Skin of body (tissue), 3 donors: ENCODE measurements at places on chromosomes 4 and X. TPM values are rescaled to one million over a fixed set of nuclear protein-coding genes. Genes with fewer than 3 reads are reported as not detected.

The ARSJ gene
- 11.6 TPM for total RNA-seq

The FAT1 gene
- total RNA-seq: 171 TPM

The DAPP1 gene
- total RNA-seq: 27.6 TPM

The CXCL10 gene
- total RNA-seq: 1.7 TPM

The FUNDC2 gene
- total RNA-seq: 32.3 TPM

The EREG gene
- 23.4 TPM for total RNA-seq

The XAGE2 gene
- 0.69 TPM for total RNA-seq

The GLRB gene
- 2.4 TPM for total RNA-seq

The UCP1 gene
- total RNA-seq: 1.7 TPM

The ATP2B3 gene
- total RNA-seq: 0.10 TPM

DNA sequence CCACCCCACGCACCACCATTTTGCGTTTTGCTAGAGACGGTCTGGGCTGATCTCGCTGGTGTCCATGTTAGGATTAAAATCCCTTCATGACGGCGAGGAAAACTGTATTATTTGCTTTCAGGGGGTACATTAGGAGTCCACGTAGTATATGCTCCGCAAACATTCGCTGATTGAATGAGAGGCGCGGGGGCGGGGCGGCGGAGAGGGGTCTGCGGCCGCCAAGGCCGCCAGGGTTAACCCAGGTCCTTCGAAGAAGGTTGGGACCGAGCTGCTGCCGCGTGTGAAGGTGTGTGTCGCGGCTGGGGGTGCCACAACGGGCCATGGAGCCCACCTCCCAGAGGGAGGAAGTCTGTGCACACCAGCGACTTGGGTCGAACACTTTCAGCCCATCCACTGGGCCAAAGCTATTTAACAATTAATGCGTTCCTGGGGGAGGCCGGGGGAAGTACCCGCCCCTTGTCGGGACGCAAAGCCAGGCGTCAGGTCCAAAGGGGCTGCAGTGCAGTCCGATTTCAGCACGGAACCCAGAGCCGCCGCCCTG is 6.4 kb upstream of the PITX2 start:
- no peak for DNase-seq

DNA sequence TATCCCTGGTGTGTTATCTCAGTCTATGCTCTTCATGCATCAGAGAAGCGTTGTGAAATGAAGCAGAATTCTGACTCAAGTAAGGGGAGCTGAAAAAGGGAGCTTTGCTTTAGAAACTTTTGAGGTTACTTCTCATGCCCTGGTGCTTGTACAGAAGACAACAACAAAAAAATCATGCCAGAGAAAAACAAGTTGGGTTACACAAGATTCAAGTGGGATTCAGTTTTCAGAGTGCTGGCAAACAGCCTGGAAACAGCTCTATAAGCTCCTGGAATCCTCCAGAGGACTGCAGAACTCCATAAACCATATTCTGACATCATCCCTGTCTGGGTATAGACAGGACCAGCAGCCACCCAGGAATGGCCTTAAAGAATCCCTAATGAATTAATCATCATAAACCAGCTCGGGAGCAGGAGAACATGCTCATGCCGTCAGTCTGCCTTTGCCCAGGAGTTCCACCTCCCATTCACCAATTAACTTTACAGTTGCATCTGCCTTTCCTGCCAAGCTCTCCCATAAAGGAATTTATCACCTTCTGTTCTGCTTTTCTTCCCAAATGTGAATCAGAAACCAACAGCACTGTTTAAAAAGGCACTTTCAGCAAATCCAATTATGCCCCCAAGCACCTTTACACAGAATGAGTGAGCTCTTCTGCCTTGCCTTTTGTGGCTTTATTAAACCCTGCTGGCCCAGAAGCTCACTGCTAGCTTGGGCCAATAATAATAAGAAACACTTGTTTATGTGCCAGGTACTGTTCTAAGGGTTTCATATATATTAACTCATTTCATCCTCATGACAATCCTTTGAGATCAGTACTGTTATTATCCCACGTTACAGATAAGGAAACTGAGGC is 54.5 kb upstream of the FBXW7 start:
- peak; percentile 74 for DNase-seq

DNA sequence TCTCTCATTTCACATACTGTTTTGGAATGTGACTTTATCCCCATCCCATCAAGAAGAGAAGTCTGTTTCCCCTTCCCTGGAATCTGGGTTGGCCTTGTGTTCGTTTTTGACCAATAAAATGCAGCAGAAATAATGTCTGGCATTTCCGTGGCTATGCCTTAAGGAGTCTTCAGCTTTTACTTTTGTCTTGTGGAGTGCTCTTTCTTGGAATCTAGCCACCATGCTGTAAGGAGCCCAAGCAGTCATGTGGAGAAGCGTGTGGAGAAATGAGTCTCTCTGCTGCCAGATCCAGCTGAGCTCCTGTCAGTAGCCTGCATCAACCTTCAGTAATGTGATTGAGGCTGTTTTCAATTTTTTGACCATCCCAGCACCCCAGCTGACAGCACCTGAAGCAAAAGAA is 84.4 kb upstream of the ARMCX2 start:
- DNase-seq: no peak

DNA sequence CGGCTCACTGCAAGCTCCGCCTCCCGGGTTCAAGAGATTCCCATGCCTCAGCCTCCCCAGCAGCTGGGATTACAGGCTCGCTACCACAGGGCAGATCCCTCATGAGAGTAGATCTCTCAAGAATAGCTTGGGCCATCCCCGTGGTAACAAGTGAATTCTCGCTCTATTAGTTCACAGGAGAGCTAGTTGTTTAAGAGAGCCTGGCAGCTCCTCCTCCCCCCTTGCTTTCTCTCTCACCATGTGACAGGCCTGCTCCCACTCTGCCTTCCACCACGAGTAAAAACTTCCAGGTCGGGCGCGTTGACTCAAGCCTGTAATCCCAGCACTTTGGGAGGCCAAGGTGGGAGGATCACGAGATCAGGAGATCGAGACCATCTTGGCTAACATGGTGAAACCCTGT is 30.3 kb upstream of the LAP3 start:
- no peak for DNase-seq

- DNase-seq: no peak
Measured at GRCh38 chr4:182354867-182355266, 111.7 kb downstream of the TENM3 start.

GRCh38 chr4:92658318-92658717 is 354.6 kb downstream of the GRID2 start:
- no peak for DNase-seq

GRCh38 chr4:159045321-159045720 is 57.6 kb upstream of the RAPGEF2 start:
- DNase-seq: no peak

DNA sequence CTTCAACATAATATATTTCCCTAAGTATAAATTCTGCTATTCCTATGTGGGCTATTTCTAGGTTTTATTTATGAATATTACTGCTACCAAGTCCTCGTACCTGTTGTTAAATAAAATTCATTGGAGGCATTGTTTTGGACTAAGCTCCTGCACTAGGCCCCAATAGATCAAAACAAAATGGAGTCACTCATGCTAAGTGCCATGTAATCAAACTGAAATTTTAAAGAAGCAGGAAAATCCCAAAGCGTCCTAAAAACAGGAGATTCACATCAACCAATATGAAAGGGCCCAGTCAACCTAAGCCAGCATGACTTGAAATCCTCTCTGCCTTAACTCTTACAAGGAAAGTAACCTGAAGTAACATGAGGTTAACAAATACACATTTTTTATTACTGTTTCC is 743.2 kb downstream of the TRAM1L1 start:
- DNase-seq: no peak

GRCh38 chrX:3787856-3788255 is 74.4 kb upstream of the PRKX start:
- no peak for DNase-seq

GRCh38 chrX:153670748-153671588 is 2.6 kb downstream of the PNCK start:
- no peak for DNase-seq

DNA sequence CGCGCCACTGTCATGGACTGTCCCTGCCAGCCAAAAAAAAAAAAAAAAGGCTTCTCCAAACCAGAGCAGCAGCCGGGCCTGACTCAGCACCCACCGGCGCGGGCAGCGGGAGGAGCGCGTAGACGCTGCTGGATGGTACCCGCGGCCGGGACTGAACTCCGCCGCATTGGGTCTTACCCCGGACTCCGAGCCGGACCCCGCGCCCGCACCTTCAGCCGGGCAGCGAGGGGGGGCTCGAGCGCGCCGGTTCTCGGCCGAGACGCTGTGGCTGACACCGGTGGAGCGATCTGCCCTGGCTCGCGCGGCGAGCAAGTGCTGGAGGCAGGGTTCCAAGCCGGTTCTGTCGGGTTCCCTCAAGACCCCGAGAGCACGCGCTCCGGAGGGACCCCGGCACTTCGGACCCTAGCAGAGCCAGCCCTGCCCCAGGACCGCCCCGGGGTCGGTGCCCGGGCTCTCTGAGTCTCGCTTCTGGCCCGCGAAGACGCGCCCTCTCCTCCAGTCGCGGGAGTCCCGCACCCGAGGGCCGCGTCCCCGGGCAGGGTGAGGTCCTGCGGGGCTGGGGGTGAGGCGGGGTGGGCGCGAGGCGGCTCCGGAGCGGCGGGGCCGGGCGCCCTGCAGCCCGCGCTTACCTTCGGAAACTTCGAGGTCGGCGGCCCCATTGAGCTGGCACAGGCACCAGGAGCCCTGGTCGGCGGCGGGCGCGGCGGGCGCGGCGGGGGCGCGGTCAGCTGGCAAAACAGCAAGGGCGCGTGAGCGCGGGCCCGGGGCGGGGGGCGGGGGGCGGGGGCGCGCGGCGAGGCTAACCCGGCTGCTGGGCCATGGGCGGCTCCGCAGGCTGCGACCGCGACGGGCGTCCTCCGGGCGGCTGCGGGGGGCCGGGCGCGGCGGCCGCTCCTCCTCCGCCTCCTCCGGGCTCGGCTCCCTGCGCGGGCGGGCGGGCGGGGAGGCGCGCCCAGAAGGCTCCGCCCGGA is 11.8 kb upstream of the MAN2B2 start:
- no peak for DNase-seq

GRCh38 chrX:37825215-37825842 is 22.0 kb downstream of the DYNLT3 start:
- DNase-seq: no peak

DNA sequence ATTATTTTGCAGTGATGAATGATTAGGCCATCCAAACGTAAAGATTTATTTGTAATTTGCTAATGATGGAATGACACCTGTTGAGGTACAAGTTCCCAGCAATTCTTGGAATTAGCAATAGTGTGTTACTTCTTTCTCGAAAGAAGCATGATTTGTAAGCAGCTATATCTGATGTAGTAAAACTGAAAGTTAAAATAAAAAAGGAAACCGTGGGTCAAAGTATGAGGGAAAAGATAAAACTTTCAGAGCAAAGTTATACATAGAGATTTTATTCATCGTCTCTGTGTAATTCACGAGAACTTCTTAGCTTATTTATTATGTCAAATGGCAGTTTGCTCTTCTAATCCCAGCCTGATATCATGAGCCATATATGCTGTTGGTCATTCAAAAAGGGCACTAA is 59.0 kb downstream of the NFKB1 start:
- DNase-seq: no peak

- DNase-seq: no peak
Measured at GRCh38 chrX:139186991-139187390, 343.5 kb upstream of the F9 start.

- no peak for DNase-seq
Measured at GRCh38 chrX:50913520-50913919, 3.0 kb downstream of the BMP15 start.

- no peak for DNase-seq
Measured at GRCh38 chr4:148749403-148749802, 307.2 kb upstream of the NR3C2 start.

GRCh38 chr4:158580064-158580463 is 58.4 kb downstream of the RXFP1 start:
- DNase-seq: no peak

DNA sequence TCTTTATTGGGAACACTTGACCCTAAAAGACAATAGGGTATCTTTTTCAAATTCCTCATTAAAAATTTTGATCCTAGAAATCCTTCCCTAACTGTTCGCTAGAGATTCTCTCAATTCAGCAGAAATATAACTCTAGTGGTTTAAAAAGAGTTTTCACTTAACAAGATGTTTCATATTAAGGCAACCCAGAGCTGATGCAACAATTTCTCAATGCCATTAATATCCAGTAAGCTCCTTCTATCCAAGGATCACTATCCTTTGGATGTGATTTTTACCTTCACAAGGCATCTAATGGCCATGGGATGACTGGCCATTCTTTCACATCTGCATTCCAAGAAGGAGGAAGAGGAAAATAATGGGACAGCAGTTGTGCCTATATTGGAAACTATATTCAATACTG is 183.4 kb downstream of the ANKRD50 start:
- DNase-seq: no peak

- no peak for DNase-seq
Measured at GRCh38 chrX:50751091-50751490, 62.9 kb downstream of the SHROOM4 start.

GRCh38 chrX:346034-346813 is 27.6 kb upstream of the GTPBP6 start:
- DNase-seq: no peak

- no peak for DNase-seq
Measured at GRCh38 chr4:107058828-107059227, 22.7 kb upstream of the DKK2 start.

DNA sequence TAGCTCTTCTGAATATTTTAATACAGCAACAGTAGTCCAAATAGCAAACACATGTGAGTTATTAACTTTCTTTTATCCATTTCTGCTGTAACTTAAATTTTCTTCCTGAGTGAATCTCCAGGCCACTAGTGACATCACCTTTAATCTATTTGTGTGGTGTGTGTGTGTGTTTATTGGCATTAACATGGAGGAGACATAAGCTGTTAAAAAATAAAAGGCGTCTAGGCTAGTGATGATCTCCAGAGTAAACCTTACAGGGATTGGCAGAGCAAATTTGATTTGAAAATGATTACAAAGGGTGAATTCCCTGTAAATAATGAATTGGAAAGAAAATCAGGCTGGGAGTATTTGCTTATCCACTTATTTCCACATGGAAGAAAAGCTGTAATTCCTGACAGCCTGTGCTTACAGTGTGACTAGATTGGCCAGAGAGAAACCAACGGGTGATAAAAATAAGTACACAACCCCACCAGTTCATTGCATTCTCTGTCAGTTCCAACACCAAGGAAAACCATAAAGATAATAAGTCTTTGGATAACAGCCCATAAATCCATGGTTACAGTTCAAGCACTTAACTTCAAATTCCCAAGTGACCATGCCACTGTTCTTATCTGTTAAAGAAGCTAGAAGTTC is 186.1 kb downstream of the ENOX2 start:
- DNase-seq: no peak

DNA sequence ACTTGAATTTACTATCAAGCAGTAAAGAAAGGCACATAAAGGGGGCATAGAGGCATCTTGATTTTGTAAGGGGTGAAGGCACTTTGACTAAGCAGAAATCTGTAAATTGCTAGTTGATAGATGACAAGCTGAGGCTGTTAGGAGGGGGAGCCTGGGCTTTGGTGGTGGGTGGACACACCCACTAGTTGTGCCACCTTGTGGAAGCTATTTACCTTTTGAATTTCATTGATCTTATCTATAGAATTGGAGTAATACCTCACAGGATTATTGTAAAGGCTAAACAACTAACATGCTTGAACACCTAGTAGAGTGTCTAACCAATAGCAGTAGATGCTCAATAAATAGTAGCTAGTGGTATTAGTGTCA is 142.8 kb upstream of the KCNIP4 start:
- no peak for DNase-seq
